ENCODE measurements at places on chromosomes 7 and 10.

DNA sequence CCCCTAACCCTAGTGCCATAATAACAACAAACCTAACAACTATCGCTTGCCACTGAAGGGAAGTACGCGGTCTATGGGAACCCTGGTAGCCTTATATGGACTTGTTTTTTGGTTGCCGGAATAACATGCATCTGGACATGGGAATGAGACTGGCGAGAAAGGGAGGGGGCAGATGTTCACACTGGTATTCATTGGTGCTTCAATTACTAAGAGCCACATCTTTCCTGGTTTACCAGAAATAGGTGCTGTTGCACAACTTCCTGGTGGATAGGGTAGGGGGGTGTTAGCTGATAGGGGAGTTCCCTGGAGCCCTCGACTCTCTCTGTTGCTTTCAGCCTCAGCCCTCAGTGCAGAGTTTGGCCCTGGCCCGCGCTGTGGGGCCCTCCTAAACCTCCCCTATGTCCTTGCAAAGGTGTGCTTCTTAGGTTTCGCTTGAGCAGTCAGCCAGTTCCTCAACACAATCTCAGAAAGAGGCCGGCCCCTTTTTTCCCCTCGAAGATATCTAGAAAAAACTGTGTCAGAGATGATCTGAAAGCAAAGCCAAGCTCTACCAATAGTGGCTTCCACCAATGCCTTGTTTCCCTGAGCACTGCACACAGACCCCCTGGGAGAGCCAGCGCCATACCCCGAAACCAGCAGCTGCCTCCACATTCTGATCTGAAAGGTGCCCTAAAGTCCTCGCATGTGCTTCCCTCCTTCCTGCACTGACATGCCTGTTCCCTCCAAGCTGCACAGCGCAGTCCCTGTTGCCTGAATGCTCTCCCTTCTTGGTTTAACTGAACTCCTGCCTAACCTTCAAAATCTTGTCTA is 13.5 kb downstream of the TBXAS1 start:
- no peak for DNase-seq

DNA sequence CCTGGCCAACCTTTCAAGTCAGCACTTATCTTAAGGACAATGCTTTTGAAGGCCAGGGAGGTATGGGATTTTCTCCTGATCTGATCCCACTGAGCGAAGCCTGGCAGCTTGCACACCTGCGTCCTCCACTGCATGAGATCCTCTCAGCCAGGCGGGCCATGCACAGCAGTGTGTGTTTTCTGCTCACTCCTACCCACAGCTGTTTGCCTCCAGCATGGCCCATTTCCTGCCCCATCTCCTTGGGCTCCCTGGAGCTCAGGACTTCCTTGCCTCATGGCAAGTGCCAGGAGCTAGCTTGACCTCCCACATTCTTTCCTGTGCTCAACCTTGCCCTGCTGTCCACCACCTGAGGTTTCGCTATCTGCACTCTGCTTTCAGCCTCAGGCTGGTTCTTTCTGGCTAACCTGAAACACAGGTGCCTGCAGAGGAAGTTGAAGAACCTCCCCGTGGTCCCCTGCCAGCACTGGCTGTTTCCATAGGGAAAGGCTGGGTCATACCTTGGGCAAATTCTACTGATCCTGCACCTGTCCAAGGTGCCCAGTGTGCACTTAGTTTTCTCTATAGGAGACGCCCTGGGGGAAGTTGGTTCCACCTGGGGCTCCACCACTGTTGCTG is 43.9 kb upstream of the EEPD1 start:
- no peak for DNase-seq

DNA sequence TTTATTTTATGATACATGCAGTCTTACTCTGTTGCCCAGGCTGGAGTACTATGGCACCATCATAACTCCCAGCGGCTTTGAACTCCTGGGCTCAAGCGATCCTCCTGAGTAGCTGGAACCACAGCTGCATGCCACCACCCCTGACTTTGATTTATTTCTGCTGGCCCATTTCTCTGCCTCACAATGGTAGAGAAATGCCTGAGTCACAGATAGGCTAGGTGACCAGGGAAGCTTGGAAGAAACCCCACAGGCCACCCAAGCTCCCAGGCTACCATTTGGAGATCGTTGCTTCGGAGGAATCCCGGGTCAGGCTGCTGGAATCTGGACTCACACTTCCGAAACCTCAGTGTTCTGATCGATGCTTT is 17.4 kb upstream of the BAIAP2L1 start:
- no peak for DNase-seq

DNA sequence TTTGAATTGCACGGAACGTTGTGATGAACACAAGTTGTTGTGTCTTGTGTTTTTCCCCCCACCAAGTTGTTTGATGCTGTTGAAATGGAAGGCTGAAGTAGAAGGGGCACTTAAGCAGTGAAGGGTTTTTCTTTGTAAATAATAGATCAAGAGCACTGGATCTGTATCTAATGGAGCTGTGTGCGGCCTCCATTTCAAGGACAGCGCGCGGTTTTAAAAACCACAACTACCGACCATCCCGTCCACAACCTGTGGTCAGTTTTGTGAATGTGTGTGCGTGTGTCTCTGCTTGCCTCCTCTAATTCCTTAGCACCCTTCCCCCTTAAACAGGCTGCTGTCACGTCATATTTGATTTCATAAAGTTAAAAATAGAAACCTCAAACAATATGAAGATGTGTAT is 165.5 kb downstream of the TCF7L2 start:
- no peak for DNase-seq

GRCh38 chr7:41581041-41581440 is 121.8 kb downstream of the INHBA start:
- DNase-seq, result no peak

DNA sequence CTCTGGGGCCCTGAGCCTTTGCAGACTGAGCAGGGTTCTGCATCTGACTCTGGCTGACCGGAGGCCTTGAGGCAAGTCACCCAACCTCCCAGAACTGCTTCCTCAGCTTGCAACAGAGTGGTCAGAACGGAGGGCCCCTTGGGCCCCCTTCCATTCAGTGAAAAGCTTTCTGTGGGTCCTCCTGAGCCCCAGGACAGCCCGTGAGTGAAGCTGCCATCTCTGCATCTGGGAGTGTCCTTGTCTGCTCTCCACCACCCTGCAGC is 224.7 kb downstream of the DNAJB6 start:
- no peak for DNase-seq

DNA sequence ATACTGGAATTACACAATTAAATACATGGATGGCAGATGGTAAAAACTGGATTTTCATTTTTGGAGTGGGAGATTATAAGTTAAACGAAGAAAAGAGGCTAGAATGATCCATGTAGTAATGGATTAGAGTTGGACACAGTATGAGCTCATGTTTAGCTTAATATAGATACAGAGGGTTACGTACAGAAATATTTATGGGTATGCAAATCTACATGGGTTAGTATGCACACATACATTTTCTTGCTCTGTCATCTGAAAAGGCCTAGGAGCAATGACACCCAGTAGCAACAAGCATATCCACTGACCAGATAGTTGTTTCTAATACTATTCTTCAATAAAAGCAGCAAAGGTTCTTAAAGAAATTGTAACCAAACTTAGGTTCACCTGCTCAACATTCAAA is 366.4 kb downstream of the SEMA3D start:
- no peak for DNase-seq

GRCh38 chr7:134567368-134567767 is 18.5 kb downstream of the AKR1B15 start:
- no peak for DNase-seq

DNA sequence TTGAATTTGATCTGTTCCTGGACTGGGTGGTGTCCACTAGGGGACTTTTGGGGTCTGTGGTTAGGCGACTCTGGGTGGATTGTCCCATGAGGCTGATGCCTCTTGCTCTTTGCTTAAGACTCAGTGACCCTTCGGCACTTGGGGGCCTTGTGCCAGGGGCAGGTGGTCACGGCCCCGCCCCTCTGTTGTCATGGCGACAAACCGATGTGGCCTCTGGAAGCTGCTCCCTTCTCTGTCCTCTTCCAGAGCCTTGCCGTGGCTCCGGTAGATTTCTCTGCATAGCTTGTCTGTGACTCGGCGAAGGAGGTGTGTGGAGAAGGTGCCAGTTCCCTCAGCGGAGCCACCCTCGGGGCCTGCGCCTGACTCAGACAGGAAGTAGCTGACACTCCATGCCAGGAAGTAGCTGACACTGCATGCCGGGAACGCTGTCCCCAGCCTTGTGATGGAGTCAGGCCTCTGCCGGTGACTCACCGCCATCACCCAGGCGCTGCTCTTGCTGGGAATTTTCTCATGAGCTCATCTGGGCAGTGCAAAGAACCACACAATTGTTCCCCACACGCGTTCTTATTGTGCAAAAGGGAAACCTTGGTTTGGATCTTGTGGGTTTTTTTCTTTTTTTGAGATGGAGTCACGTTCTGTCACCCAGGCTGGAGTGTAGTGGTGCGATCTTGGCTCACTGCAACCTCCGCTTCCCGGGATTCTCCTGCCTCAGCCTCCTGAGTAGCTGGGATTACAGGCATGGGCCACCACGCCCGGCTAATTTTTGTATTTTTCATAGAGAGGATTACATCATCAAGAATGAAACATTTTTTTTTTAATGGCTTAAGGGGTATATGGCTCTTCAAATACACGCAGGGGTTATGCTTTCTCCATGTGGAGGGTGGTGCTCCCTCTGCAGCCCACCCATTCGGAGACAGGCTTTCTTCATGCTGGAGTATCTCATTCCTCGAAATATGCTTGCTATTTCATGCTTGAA is 72.6 kb downstream of the PFKFB3 start:
- DNase-seq, result peak; percentile 81

- DNase-seq, result no peak
These were observed 691.3 kb downstream of the KCNMA1 start for GRCh38 chr10:76946270-76946669.

GRCh38 chr7:104296900-104297299 is 31.5 kb upstream of the LHFPL3 start:
- DNase-seq, result no peak

Data from stimulated activated CD4-positive, alpha-beta T cell treated with anti-CD3 and anti-CD28 coated beads, Interleukin-12 subunit alpha, Interleukin-12 subunit beta, amount 100 ng/mL, for 24 hours (primary cell).